ENCODE measurements at places on chromosomes 1 and 21.

DNA sequence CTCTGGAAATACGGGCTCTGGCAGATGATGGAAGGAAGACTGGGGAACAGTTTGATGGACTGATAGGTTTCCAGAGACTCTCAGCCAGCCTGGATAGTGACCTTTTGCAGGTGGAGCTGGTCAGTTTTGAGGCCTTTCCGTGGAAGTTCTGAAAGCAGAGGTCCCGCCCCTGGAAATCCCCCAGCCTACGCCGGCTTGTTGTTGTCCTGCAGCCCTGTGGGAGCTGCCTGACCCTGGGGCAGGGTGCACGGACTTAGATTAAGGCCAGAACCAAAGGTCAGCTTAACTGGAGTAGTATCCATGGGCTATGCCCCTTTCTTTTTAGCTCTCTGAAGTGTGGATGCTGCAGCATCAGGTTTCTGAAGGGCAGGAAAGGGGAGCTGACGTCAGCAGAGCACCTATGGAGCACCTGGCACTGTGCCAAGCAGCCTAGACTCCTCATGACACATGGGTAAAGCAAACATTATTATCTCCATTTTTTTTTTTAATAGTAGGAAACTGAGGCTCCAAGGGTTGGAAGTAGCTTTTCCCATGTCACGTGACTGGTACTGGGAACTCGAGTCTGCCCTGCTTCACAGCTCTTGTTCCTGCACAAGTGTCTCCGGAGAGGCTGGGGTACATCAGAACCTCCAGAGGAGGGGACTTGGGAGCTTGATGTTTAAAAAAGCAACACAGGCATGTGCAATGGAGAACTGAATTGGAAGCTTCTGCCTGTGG is 38.5 kb downstream of the IER5 start:
- DNase-seq: no peak

DNA sequence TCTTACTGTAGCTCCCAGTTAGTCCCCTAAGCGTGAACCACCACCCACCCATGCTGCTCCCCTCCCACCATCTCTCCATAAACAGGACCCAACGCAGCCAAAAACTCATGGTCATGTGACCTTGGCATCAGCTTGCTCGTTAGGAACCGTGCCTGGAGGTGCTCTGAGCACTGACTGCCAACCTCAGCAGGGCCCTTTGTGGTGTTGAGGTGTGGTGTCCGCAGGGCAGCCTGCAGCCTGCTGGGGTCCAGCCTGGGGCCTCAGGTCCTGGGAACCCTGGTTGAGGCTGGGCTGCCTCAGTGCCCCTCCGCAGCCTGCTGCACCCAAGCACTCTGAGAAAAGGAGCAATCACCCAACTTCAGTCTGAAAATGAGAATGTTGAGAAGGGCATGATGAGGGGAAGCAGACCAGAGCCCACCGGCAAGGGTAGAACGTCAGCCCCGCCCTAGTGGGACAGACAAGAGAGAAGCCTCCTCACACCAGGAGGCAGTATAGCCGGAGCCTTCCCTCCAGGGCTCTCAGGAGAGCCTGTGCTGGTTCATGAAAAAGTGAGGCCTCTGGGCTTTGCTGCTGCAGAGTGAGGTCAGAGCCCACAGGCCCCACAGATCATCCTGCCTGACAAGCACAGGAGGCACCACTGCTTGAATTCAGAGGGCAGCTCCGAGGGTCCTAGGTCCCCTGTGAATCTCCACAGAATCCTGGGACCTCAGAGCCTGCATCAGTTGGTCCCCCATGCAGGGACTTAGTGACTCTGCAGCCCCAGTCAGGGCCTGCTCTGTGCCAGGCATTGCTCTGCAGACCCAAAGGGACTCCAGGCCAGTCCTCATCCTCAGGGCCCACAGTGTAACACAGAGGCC is 4.9 kb upstream of the COL6A2 start:
- no peak for DNase-seq

GRCh38 chr1:227002531-227003049 is 62.5 kb downstream of the COQ8A start:
- DNase-seq: no peak

DNA sequence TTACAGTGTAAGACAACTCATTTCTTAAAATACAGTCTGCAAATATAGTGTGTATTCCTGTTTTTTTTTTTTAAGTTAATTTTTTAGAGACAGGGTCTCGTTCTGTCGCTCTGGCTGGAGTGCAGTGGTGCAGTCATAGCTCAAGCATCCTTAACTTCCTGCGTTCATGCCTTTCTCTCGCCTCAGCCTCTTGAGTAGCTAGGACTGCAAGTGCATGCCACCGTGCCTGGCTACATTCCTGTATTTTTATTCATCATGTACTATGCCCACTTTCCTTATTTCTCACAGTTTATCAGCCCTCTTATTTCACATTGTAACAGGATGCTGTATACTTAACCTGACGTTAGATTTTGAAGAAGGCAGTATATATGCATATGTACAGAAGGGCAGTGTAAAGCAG is 26.7 kb downstream of the MIER1 start:
- DNase-seq: no peak

All from Panc1 (cell line).